ENCODE measurements at places on chromosomes 3 and 15.

- DNase-seq: no peak
These were observed 21.3 kb upstream of the GOLIM4 start for GRCh38 chr3:168117059-168117458.

- no peak for DNase-seq
These were observed 4.8 kb downstream of the UBE2E1 start for GRCh38 chr3:23810343-23811184.

- DNase-seq: no peak
These were observed 18.8 kb upstream of the TEX9 start for GRCh38 chr15:56346414-56346813.

DNA sequence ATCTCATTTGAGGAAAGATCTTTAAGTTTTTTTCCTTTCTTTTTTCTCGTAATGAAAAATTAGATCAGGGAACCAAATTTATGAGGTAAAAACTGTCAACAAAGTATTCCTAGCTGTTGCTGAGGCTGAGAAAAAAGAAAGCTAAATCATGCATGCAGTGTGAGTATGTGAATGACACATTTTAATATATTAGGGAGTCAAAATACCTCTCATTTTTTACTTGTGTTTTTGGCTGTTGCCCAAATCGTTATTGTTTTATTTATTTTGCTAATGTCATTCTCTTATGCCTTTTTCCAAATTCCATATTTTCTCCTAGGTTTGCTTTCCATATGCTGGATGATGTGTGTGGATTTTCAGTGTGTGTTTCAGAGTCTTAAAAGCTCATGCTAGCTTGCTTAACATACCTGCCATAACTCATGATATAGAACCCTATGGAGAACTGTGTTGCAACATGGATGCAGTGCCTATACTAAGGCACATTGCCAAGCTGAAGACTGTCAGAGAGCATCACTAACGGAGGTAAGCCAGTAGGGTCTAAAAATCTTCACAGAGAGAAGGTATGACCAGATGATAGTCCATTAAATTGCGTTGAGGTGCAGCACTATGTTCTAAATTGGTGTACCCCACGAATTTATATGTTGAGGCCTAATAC is 629.5 kb upstream of the KCNMB2 start:
- no peak for DNase-seq

GRCh38 chr15:85826756-85827515 is 32.2 kb upstream of the KLHL25 start:
- DNase-seq: no peak

DNA sequence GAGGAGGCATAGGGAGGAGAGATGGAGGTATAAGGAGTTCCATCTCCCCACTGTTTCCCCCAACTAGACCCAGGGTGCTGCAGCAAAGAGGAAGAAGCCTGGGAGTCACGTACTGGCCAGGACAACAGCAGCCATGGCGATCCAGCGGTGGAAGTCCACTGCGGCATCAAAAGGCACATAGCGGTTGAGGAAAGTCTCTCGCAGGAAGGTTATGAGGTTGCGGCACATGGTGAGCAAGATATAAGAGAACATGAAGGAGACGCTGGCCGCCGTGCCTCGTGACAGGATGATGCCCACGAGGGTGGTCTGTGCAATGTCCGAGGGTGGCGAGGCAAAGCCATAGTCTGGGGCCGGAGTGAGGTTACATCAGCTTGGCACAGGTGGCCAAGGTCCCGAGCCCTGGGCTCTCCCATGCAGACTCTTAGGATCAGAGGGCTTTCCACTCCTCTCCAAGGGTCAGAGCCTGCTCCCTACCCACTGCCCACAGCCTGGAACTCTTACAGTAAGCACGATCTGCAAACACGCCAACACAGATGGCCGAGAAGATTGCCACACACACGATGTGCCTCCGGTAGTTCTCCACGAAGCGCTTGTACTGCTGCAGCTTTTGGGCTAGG is 14.3 kb downstream of the DUOX2 start:
- DNase-seq: no peak

DNA sequence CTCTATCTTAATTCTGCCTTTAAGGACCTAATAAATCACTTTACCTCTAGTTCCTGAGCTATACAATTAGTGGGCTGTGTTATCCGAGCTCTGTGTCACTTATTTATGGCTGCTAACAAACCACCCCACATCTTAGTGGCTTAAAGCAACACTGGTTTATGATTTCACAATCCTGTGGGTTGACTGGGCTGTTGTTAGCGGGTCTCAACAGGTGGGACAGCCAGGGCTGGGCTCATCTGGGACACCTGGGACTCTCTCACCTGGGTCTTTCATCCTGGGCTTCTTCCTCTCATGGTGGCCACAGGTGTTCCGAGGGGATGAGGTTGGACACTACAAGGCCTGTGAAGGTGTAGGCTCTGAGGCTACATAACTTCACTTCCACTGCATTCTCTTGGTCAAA is 35.8 kb upstream of the CHST2 start:
- DNase-seq: no peak

DNA sequence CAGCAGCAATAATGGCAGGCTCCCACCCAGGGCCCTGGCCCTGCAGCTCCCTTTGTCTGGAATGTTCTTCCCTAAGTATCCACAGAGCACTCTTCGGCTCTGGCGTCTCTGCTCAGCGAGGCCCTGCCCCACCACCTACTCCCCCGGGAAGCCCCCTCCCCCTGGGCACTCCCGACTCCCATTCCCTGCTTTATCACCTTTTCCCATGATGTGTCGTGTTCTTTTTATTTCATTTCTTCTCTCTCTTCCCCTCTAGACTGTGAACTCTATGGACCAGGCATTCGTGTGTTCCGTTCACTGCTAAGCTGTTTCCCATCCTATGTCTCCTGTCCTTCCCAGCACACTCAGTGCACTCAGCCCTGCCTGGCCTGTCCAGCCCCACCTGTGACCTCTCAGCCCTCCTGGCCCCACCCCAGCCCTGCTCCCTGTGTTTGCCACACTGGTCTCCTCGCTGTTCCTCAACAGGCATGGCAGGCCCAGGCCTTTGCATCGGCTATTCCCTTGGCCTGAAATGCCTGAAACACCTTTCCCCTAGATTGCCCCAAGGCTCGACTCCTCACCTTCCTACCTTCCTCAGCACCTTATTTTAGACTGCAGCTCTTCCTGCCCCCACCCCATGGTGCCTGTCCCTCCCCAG is 107.4 kb downstream of the TPRA1 start:
- no peak for DNase-seq

DNA sequence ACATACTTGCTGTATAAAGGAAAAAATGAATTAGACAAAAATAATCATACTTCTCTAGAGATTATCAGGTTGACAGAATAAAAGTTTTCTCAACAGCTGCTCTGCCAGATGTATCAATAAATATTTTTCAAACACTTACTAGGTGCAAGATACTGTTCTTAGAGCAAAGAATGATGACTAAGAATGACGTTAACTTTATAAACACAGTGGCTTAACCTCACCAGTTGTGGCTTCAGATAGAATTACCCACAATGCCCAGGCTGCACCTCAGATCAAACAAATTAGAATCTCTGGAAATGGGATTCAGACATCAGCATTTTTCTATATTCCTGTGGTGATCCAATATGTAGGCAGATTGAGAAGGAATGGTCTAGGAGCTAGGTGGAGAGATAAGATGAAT is 422.4 kb upstream of the ATP11B start:
- peak; percentile 66 for DNase-seq

- DNase-seq: no peak
These were observed 464.9 kb downstream of the TAFA4 start for GRCh38 chr3:68467465-68467864.

- DNase-seq: no peak
These were observed 90.2 kb upstream of the TGFBR2 start for GRCh38 chr3:30516238-30516637.

DNA sequence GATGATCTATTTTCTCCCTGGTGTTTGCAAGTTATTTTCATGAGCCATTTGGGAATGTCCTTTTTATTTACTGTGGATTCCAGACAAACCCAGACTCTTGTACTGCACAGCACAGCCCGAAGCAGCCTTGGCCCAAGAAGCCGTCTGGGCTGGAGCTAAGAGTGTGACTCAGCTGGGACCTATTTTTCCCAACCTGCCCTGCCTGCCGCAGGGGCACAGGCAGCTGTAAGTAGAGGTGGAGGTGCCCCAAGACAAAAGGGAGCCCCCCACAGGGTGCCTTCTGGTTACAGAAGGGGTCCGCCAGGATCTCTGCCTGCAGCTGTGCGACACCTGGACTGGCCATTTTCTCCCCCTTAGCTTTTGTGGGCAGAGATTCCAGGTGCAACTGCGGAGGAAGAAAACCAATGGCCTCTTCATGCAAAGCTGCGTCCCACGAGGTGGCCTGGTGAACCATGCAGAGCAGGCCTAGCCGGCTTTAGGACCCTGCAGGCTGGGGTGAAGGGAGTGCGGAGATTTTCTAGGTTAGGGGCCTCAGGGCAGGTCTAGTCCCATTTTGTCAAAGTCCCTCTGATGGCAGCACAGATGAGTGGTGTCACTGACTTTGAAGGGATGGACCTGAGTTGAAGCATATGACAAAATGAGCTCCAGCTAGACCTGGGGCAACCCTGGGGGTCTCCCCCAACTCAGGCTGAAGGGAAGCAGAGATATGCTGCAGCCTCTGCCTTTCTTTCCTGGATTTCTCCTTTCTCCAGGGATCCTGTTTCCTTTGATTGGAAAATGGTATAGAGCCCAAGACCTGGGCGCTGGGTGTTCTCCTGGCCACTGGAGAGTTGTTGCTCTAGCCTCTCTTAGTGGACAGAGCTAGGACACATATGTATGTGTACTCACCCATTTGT is 131.2 kb downstream of the KLF13 start:
- DNase-seq: peak; percentile 70

DNA sequence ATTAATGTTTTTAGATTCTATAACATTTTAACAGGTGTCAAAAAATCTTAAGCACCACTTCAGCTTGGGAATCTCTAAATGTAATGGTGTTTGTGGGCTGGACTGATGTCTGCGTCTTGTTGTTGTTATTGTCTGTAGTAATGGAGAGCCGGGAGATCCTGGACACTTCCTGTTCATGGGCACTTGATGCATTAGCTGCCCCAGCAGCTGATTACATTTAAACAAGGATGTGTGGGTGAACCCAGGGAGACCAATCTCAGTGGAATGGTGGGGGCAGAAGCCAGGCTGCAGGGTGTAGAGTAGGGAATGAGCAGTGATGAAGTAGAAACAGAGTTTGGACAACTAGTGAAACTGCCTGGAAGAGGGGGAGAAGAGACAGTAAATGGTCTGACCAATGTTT is 7.8 kb downstream of the CCR5AS start:
- no peak for DNase-seq

GRCh38 chr3:194327218-194328052 is 23.7 kb downstream of the CPN2 start:
- DNase-seq: no peak

DNA sequence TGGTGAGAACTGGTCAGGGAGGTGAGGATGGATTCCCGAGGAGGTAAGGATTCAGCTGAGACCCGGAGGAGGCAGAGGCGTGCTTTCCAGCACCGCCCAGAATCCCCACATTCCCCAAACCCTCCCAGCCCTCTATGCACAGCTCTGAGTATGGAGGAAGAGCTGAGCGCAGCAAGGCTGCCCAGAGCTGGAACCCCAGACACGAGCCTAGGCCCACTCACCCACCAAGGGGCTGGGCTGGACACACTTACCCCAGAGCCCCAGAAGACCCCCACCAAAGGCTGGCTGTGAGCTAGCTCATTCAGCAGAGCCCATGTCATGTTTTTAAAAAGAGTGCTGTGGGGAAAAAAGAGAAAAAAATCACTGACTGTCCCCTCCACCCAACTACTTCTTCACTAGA is 271.5 kb downstream of the XXYLT1 start:
- DNase-seq: no peak

- peak; percentile 30 for DNase-seq
These were observed 40.5 kb upstream of the CDV3 start for GRCh38 chr3:133532951-133533350.

- no peak for DNase-seq
These were observed 6.1 kb downstream of the PTX3 start for GRCh38 chr3:157442729-157443128.

- DNase-seq: no peak
These were observed 10.0 kb upstream of the USP3 start for GRCh38 chr15:63494408-63494807.

GRCh38 chr3:127970966-127971592 is 56.0 kb downstream of the KBTBD12 start:
- DNase-seq: peak; percentile 66

- DNase-seq: no peak
These were observed 320.9 kb upstream of the CTDSPL start for GRCh38 chr3:37540786-37541185.

DNA sequence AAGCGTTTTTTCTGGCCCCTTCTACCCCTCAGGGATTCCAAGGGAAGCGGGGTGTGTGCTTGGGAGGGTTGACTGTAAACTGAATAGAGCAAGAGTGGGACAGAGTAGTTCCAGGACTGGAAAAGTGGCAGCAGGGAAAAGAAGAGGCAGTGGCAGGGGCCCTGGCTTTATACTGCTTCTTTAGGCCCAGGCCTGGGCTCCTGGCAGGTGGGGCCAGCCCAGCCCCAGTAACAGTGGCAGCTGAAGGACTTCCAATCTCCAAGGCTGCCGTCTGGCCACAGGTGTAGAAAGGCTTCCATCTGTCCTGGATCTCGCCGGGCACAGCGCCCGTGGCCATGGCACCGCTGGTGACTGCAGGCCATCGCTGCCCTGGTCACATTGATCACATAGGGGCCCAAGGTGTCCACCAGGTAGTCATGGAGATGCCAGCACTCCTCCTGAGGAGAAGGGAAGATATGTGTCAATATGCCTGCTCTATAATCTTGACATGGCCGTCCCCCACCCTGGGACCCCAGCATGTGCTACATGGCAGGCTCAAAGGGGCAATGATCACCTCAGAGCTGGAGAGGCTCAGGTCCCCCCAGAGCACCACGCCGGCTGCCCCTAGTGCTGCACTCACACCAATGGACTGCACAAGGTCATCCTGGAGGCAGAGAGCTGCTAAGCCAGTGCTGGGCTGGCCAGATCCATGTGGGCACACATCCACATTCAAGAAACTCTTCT is 1.0 kb upstream of the IFRD2 start:
- no peak for DNase-seq

DNA sequence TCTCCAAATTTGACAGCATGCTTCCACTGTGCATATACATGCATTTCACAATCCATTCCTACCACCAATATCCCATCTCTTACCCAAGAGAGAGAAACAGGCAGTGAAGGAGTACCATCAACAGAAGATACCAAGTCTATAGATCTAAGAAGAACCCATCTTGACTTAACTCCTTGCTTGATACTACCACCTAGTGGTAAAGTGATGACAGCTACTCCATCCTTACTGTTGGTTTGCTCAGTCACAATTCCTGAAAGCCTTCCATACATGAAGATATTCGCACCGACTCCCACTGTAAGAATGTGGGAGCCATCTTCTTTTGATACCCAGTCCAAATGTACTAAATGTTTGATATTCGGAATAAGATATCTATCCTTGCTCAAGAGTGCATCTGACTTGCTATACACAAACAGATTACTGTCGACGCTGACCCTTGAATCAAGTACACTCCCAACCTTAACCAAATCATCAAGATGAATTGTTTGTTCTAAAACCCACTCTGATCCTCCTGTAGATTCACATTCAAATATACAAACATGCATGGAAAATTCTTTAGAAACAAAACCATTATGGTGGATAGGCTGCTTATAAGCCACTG is 123.1 kb downstream of the DMXL2 start:
- DNase-seq: peak; percentile 23

- no peak for DNase-seq
These were observed 4.5 kb upstream of the DNAH1 start for GRCh38 chr3:52311576-52312119.

- no peak for DNase-seq
These were observed 6.5 kb downstream of the KLF13 start for GRCh38 chr15:31333119-31333518.
